ENCODE measurements at places on chromosomes 16 and 17.

- DNase-seq = no peak
Observed at GRCh38 chr16:77289331-77289809, 90.2 kb downstream of the SYCE1L start.

DNA sequence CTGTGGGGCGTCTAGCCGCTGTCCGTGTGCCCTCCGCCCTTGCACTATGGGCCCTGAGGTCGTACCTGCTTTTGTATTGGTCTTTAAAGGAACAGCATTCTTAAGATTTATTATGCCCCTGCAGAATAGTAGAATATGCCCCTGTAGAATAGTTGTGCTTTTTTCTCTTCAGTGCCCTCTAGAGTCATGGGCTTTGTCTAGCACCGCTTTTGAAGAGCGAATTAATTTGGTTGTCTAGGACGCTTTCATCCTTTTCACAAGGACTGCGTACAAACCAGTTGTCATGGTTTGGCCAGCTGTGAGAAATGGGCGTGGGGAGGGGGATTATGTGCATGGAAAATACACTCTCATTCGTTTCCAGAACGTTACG lies 621 bp downstream of the CEP95 start:
- DNase-seq = no peak

DNA sequence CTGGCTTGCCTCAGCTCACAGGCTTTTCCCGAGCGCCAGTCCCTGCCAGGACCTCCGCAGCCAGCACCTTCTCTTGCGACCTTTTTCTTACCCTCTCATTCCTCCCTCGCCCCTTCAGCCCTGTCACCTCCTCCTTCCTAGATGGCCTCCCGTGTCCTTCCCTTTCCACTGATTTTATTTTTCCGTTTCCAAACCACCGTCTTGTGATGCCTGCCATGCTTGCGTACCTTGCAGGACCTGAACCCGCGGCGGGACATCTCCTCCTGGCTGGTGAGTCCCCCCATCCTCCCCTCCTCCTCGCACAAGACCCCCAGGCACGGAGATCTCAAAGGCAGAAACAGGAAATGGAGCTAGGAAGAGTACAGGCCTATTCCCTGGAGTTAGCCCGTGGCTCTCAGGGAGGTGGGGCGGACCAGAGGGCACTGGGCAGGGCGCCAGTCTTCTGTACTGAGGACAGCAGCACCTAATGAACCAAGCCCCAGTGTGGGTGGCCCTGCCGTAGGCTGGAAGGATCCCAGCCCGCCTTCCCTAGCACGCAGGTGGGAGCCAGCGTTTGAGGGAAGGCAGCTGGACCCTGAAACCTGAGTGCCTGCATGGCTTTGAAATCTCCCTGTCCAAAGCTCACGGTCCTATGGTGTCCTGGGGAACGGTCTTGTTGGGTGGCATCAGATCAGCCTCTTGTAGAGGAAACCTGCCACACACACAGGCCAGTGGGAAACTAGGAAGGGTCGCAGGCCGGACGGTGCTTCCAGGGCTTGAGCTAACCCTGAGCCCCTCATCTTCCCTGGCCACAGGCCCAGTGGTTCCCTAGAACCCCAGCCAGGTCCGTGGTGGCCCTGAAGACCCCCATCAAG lies 612 bp downstream of the CISD3 start:
- DNase-seq = no peak

- no peak for DNase-seq
Observed at GRCh38 chr16:68276223-68276622, 11.9 kb downstream of the SLC7A6 start.

DNA sequence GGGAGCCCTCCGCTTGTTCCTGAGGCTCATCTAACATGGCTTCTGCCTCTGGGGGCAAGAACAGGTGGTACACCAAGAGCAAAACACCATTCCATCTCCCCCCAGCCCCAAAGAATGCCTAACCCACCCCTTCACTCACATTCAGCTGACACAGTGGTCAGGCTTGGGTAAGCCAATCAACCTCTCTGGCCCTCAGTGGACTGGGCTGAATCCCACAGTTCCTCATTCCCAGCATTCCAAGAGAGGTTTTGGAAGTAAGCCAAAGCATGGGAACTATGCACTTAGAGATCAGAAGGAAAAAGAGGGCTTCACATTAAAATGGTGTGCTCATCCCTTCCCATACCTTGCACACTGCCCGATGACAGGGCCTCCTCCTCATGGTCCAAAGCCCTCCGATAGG lies 7.8 kb downstream of the PIGS start:
- no peak for DNase-seq

- DNase-seq = peak; percentile 53
Observed at GRCh38 chr17:75110234-75110937, 617 bp downstream of the ARMC7 start.

DNA sequence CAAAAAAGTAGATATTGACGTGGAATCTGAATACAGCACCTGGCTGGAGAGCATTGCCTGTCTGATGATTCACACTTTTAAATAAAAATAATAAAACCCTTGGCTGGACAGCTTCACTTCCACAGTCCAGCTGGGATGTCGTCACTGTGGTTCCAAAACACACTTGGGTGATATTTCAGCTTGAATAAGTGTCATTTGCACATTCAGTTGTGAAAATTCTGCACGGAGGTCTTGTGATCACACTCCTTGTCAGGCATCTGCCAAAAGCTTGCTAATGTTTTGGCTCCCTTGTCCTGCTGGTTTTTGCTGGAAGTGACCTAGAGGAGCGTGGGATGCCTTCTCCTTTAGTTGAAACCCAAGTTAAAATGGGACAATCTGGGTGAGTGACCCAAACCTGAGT lies 60.7 kb downstream of the PCTP start:
- DNase-seq = no peak

DNA sequence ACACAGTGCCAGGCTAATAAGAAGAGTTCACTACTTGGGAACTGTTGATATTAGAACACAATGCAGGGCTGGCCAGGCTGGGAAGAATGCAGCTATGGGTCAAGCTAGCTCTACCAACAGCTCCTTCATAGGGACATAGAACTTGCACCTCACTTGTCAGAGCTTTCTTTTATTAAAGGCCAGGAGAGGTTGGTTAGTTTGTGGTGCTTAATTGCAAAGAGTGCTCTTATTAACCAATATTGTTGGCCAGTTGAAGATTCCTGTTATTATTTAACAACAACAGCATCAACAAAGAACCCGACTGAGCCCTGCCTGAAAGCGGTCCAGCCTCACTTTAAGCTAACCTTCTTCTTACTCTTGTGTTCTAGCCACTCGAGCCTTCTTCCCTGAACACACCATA lies 43.4 kb upstream of the ANKFN1 start:
- DNase-seq = no peak

GRCh38 chr16:2471653-2472487 lies 773 bp downstream of the NTN3 start:
- no peak for DNase-seq

DNA sequence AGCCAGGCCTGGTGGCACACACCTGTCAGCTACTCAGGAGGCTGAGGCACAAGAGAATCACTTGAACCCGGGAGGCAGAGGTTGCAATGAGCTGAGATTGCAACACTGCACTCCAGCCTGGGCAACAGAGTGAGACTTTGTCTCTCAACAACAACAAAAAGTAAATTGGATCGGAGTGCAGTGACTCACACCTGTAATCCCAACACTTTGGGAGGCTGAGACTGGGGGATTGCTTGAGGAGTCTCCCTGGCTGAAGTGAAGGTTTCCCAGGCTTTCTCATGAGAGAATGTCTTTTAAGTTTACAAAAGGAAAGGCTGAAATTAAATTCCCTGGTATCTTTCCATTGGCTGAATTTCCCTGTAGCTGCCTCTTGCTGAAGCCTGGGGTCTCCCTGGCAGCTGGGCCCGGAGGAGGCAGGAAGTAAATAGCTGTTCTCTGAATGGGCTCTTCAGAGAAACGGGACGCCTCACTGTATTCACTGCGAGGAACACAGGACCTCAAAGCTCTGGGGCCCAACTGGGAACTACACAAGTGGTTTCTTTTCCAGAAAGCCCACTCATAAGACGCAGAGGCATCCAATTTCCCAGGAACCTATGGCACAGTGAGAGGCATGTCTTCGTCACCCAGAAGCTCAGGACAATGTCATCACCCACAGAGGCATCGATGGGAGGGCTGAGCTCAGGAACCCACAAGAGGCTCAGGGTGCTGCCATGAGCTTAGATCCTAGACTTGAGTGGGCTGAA lies 77.4 kb upstream of the SMURF2 start:
- no peak for DNase-seq

DNA sequence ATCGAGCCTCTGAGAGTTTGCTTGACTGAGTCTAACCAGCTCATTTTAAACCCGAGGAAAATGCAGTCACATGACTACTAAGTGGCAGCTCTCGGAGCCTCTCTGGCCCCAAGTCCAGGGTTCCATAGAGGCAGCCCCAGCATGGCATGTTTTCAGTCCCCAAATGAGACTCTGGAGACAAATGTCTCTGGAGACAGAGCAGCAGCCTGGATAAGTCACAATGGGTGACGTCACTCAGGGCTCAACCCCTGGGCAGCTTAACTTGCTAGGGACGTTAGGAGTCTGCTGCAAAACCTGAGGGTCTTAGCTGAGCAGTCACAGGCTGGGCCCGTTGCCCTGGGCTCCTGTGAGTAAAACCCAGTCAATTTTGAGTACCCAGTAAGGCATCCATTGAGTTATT lies 6.9 kb upstream of the STH start:
- DNase-seq = no peak

DNA sequence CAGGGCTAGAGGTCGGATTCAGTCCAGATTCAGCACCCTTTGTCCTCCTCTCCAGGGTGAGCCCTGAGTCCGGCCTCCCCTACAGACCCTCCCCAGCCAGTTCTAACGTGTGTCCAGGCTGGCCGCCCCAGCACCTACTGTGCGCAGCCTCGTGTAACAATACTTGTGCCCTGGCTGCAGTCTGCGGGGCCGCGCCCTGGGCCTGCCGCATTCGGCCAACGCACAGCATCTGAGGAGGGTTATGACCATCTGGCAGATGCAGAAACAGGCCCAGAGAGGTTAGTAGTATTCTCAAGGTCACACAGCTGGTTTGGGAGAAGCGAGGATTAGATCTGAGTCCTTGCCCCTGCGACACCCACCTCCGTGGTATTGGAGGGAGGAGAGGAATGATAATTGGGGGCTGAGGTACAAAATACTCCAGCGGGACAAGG lies 968 bp downstream of the RIPOR1 start:
- DNase-seq = no peak

GRCh38 chr17:58741121-58741625 lies 14.5 kb upstream of the PPM1E start:
- no peak for DNase-seq

GRCh38 chr16:104928-105327 lies 26.9 kb downstream of the MPG start:
- DNase-seq = no peak

DNA sequence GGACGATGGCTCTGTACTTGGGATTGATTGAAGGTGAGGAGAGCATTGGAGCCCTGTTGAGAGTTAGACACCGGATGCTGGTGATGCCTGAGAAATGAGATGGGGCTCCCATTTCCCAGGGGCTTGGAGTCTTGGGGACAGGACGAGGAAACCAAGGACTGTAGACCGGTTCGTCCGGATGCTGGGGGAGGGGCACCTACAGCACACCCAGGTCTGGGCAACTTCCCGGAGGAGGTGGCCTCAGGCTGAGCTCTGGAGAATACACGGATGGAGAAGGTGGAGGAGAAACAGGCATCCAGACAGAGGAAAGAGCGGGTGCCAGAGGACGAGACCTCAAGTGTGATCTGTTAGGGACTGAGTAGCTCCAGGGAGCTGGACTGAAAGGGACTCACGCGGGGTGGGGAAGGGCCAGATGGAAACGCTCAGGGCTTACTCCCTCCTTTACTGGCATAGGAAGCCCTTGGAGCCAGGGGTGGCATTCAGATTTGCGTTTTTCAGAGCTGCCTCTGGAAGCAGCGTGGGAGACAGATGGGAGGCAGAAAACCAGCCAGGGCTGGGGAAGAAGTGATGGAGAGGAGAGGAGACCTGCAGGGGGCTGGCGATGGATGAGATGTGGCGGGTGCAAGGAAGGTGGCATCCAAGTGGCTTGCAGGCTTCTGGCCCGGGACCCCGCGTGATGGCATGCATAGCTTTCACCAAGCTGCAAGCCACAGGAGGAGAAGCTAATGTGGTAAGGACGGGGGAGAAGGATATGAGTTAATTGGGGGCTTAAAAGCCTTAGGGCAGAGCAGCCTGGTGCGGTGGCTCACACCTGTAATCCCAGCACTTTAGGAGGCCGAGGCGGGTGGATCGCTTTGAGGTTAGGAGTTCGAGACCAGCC lies 8.3 kb downstream of the C1QTNF1 start:
- DNase-seq = no peak

DNA sequence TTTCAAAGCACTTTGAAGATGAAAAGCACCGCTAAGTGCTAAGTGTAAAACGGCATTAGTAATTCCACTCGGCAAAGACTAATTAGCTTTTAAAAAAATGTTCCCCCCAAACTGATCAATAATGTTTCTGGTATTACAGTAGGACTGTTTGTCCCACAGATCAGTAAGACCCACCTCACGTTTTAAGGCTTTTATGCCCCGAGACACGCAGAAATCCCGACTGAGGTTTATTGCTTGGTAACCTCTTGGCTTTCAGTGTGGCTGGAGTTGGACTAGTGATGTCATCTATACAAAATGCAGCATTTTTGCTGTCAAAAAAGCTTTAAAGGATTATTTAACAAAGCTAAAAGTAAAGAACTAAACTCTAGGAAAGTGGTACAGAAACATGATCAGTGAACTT lies 414.6 kb upstream of the PSMD7 start:
- no peak for DNase-seq

GRCh38 chr16:77652399-77652798 lies 69.9 kb upstream of the NUDT7 start:
- no peak for DNase-seq

- no peak for DNase-seq
Observed at GRCh38 chr17:72223866-72224291, 103.1 kb downstream of the SOX9 start.

DNA sequence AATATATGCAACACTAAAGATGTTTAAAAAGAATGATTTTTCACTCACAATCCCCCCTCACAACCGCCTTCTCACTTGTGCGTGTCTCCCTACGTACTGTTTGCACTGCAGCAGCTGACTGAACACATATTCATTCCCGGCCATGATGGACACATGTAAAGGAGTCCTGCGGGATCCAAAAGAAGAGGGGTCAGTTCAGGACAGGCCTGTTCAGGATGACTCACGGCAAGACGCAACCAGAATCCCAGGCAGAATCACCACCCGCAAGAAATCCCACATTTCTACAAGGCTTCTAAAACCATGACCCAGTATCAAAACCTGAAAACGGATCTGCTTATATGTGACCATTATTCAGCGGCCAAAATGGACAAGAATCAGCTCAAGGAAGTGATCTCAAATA lies 52.3 kb downstream of the CYB5D2 start:
- no peak for DNase-seq

- DNase-seq = no peak
Observed at GRCh38 chr16:9125658-9126505, 34.4 kb downstream of the HAPSTR1 start.

GRCh38 chr16:65195998-65196397 lies 74.1 kb upstream of the CDH11 start:
- no peak for DNase-seq

DNA sequence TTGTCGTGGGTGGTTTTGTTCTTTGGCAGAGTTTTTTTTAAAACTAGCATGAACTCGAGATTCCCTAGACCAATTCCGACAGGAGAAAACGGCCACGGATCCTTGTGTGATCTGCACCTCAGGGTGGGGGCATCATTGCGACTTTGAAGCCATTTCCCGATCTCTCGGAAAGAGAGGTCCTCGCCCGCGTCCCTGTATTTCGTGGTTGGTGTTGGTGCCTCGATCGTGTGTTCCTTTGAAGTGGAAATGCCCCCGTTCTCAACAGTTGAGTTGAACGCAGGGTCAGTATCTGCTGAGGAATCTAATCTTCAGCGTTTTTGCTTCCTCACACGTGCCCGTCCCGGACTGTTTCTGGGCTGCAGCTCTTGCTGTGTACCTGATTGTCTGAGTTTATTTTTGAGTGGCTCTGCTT lies 1.1 kb downstream of the CRAMP1 start:
- peak; percentile 35 for DNase-seq
